ENCODE measurements at places on chromosomes 2 and 18.

DNA sequence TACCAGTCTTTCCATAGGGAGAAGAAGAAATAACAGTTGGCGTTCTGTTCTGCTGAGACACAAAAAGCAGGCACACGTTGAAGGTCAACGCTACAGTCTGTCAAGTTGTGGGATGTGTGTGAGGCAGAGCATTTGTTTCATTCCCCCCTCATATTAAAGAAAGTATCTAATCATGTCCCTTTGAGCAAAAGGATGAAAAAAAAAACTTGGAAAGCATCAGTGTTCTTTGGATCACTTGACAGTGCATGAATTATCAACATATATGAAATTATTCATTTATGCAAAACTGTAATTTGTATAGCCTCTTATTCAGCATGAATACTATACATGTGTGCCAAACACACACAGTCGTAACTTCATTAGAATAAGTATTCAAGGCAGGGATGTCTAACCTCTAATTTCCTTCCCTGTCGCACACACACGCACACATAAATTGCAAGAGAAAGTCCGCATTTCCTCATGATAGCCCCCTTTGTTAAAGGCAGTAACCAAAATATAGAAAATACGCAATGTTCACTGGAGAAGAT, 228.6 kb downstream of the RND3 start:
- DNase-seq, result no peak

DNA sequence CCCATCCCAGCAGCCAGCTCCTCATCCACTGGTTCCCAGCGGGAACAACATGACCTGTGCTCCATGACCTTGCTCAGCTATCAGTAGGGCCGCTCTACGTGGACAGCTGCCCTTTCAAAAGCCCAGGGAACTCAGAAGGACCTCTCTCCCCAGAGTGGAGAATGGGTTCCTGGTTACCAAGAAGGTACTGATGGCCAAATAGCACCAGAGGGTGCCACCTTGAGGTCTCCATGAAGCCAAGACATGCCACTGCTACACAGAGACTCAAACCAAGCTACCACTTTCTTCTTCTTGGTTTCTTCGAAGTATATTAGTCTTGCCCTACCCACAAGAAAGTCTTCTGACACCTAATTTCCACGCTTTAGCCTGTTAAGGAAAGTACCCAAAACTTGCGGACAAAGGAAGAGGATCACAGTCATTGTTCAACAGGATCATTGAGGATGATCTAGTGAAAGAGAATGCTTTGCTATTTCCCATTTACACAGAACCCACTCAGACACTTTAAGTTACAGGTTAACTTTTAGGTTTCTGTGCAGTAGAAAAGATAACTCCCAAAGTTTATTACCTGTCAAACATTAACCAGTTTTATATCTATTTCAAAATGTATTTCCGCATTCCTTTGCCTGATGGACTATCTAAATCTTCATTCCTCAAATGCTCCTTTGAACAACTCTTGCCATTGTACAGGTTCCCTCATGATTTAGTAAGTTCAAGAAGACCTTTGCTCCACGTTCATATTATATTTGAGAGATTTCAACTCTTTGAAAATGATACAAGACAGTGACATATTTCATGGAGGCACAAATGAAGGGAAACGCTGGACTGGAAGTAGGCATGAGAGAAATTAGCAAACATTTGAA, 102.2 kb downstream of the ALPK2 start:
- DNase-seq, result peak; percentile 60

DNA sequence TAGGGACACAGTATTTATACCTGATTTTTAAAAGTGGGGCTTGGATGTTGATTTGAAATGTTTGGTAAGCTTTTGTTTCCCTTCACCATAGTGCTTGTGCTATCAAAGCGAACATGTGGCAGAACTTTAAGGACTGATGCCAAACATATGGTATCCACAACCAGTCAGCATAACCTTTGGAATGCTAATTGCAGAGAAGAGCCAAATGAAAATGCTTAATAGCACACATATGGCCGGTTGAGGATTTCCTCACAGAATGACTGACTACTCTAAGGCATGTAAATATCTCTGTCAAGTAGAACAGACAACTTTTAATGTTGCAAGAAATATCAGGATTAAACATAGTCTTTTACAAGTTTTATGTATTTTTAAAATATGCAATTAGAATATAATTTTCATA, 120.9 kb upstream of the COL3A1 start:
- DNase-seq, result no peak

- no peak for DNase-seq
These were observed 39.4 kb downstream of the NBAS start for GRCh38 chr2:15521641-15522181.

Measured in HT-29 (cell line).